SW480 (cell line): ENCODE measurements at places on chromosomes 5 and 9.

GRCh38 chr9:37760416-37761161 is 7.0 kb downstream of the TRMT10B start:
- no peak for DNase-seq

- no peak for DNase-seq
These were observed 104.4 kb downstream of the FANCC start for GRCh38 chr9:95213117-95213516.

DNA sequence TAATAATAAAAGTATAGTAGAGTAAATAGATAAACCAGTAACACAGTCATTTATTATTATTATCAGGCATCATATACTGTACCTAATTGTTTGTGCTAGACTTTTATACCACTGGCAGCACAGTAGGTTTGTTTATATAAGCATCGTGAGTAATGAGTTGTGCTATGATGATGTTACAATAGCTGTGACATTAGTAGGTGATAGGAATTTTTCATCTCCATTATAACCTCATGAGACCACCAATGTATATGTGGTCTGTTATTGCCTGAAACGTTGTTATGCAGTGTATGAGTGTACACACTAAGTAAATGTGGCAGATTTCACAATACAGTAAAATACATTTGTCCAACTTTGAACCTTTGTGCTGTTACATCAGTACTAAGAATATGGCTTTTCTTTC is 72.7 kb upstream of the SPATA31D4 start:
- DNase-seq: no peak

DNA sequence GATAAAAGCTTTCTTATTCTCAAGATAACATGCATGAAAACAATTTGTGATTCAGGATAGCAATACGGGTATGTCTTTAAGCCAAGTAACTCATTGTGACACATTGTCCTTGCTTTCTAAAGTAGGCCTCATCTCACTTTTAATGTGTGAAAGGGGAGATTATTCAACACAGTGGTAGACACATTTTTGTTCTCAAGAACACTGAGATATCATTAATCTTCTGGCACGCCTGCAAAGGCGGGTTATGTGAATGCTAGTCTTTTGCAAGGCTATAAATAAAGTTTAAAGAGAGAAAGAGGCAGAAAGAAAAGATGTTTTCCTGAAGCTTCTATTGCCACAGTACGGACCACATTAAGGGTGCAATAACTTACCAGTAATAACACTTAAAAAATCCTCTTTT is 181.8 kb upstream of the MEF2C start:
- DNase-seq: no peak

GRCh38 chr9:70406434-70406862 is 8.0 kb downstream of the KLF9 start:
- DNase-seq: no peak

GRCh38 chr9:135095470-135096407 is 8.3 kb downstream of the OLFM1 start:
- DNase-seq: no peak

DNA sequence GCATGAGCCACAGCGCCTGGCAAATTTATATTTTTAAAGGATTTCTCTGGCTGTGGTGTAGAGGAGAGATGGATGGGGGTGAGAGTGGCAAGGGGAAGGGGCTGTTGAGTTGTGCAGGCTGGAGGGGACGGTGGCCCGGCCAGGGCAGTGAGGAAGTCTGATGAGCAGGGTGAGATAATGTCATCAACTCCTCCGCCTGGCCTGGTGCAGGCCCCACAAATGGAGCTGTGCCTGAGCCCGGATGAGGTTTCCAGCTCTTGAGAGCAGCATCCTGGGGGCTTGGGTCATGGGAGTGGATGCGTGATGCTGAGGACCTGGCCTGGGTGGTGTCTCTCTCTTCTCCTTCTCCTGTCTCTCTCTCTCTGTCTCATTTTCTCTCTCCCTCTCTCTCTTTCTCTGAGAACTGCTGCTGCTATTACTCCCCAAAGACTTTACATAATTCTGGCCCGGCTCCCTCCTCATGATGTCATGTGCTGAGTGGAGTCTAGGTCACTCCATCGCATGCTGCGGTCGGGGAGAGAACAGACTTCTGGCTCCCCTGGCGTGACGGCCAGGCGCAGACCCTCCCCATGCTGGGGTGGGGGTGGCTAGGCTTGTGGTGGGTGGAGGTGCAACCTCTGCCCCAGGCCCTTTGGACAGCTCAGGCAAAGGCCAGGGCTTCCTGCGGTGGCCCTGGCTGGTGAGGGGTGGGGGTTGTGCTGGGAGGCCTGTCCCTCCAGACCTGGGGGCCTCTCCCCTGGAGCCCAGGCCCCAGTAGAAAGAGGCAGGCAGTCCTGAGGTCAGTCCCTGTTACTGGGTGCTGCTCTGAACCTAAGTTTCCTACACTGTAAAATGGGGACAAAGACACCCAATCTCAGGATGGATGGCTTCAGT is 26.4 kb downstream of the FGF18 start:
- DNase-seq: no peak

DNA sequence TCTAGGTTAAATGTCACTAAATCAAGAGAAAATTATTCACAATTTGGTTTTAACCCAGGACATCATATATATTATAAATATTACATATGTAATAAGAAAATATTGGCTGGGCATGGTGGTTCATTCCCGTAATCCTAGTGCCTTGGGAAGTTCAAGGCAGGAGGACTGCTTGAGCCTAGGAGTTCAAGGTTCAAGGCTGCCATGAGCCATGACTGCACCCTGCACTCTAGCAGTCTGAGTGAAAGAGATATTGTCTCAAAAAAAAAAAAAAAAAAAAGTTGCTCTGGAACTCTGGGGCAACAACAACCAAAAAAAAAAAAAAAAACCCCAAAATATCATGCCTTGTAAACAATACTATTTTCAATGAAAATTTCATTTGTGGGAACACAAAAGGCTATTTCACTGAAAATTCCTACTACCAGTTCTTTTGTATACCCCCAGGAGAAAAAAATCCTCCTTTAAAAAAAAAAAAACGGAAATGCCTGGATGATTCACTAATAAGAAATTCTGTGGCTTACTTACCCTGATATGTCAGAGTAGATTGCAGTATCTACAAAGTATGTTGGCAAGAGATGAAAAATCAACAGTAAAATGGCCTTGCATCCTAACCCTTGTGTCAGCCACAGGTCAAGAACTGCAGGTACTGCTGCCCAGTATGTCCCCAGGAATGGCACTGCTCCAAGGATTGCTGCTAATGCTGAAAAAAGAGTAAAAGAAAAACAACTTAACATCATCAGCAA is 22.6 kb upstream of the CTNNAL1 start:
- peak; percentile 86 for DNase-seq

GRCh38 chr9:115367321-115367720 is 249.4 kb upstream of the TNC start:
- no peak for DNase-seq

DNA sequence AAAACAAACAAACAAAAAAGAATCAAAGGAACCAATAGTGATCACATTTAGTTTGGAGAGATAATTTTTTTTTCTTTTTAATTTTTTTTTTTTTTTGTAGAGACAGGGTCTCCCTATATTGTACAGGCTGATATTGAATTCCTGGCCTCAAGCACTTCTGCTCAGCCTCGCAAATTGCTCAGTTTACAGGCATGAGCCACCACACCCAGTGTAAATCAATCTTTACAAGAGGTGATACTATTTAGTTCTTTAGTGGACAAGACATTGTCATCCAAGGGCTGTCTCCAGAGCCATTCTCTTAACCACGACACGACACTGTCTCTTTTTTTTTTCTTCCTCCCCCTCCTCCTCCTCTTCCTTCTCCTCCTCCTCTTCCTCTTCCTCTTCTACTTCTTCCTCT is 29.6 kb downstream of the ERAP2 start:
- no peak for DNase-seq

DNA sequence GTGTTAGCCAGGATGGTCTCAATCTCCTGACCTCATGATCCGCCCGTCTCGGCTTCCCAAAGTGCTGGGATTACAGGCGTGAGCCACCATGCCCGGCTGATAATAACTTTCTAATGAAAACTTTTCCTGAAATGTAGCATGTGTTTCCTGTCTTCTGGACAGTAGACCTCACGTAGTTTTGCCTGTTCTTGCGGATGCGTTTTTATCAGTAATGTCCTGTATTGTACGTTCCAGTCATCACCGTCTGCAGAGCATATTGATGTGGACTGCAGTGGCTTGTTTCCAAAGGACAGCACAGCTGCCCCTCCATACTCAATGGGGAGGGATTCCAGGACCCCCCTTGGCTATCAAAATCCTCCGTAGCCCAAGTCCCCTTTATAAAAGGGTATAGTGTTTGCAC is 12.8 kb downstream of the EXOC3 start:
- no peak for DNase-seq

DNA sequence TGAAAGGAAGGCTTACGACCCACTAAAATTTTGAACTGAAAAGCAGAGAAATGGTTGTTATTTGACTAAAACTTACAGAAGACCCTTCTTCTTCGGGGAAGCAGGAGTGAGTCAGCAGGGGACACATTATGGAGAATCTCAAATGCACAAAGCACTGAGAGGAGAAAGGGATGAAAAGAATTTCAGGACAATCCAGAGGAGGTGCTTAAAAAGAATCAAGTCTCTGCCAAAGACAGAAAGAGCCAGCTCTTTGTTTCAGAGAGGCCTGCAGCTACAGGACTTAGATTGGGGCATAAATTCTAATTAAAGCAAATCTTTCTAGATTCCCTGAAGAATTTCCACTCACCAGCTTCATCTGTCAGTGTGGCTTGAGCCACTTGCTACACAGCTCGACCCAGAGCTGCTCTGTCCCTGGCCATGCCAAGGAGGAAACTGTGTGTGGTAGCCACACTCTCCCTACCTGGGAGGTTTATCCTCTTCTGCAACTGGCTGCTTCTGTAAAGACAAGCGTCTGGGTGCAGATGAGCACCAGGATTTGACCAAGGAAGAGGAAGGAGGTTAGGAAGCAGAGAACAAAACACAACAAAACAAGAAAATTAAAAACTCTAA is 89.9 kb downstream of the SEMA5A start:
- DNase-seq: no peak

DNA sequence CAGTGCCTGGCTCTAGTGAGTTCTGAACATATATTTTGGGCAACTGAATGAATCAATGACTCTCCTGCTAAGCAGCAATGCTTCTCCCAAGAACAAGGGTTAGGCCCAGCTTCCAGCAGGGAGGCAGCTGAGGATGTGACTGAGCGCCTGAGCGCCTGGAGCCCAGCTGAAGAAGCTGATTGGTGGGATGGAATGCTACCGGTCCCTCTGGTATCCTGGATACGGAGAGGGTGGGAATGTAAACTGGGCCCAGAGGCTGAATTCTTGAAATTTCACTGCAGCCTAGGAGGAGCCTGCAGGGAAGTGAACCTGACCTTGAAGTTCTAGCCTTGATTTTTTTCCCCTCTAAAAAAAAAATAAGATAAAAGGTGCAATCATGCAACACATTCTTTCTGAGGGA is 43.2 kb downstream of the WWC1 start:
- DNase-seq: no peak

DNA sequence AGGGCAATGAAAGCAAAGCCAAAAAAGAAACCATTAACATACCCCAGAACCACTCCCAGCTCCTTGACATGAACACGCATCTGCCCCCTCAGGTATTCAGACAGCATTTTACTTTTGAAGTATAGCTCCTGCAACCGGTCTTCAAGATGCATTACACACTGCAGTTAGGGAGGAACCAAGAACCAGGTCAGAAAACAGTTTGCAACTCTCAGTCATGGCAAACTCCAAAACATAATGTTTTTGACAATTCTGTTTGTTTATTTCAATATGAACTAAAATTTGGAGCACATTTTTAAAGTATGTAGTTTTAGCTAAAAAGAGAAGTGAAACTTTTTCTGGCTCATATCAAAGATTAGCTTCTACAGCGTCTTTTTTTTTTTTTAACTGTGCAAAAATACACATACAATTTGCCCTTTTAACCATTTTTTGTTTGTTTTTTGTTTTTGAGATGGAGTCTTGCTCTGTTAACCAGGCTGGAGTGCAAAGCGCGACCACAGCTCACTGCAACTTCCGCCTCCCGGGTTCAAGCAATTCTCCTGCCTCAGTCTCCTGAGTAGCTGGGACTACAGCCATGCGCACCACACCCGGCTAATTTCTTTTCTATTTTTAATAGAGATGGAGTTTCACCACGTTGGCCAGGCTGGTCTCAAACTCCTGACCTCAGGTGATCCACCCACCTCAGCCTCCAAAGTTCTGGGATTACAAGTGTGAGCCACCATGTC is 12.2 kb upstream of the RAPGEF6 start:
- no peak for DNase-seq

- DNase-seq: no peak
These were observed 22.2 kb downstream of the ERAP1 start for GRCh38 chr5:96785326-96786109.

GRCh38 chr9:97980918-97981845 is 2.0 kb upstream of the ANP32B start:
- DNase-seq: peak; percentile 80

- DNase-seq: no peak
These were observed 399 bp upstream of the FBN2 start for GRCh38 chr5:128538250-128539037.
